ENCODE measurements at places on chromosomes 16 and 17. TPM values are rescaled to one million over a fixed set of nuclear protein-coding genes. Genes with fewer than 3 reads are reported as not detected.

The ITGA2B gene
- total RNA-seq = 7.1 TPM

The IFT20 gene
- total RNA-seq = 43.9 TPM

DNA sequence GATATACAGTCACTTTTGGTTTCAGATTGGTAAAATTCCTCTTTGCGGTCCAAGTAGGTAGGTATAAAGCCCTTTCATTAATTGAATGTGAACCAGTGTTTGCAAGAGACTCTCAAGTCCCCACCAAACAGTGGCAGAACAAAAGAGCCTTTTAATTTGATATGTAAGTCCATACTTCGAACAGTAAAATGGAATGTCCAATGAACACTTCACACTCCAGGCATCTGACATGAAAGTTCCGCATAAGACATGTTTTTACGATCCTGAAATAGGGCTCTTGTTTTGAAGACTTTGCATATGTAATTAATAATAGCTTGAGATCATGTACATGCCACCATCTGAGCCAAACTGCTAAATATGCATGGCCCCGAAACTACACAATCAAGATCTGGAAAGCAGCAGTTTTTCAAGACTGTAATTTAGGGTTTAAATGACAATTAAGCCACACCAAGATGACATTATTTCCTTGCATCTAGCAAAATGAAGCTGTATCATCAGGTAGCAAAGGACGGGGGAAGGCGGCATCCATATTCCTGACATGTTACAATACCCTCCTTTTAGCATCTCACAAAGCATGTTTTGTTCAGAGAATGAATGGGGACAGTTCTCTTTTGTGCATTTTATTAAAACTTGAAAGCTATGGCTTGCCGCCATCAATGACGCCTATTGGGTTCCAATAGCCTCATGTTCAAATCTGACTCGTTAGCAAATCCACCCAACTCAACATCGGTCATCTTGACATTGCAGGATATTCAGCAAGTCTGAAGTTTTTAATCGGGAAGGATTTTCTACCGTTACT lies 39.4 kb downstream of the LITAF start:
- DNase-seq = no peak

- no peak for DNase-seq
Observed at GRCh38 chr17:49969795-49970389, 902 bp downstream of the DLX4 start.

- peak; percentile 75 for DNase-seq
Observed at GRCh38 chr17:6701719-6702118, 11.4 kb downstream of the SLC13A5 start.

- peak; percentile 89 for DNase-seq
Observed at GRCh38 chr17:43024407-43025289, at the start of gene RND2. RND2 (plus strand) TSS chr17:43025231; CDS start chr17:43025348, 117 bp downstream.

All from glutamatergic neuron (in vitro differentiated cells).